ENCODE measurements at places on chromosomes 4 and X.
A peak's percentile ranks its signal among the peaks of the same experiment; 100 is the strongest.

DNA sequence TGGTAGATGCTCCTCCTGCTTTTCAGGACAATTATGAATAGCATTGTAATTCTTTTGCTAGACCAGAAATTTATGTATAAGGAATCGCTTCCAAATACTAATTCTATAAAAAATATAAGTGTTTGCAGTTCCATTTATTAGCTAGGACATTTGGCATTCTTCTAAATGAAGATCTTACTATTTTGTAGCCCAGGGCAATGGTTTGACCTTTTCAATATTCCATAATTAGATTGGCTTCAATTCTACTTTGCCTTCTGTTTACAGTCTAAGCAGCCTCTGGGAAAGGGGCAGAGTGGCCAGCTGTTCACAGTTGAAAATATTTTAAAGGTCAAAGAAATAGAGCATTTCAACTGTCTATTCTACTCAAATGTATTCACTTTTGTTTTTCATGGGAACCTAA lies 912.1 kb upstream of the GRIA3 start:
- no peak for DNase-seq

DNA sequence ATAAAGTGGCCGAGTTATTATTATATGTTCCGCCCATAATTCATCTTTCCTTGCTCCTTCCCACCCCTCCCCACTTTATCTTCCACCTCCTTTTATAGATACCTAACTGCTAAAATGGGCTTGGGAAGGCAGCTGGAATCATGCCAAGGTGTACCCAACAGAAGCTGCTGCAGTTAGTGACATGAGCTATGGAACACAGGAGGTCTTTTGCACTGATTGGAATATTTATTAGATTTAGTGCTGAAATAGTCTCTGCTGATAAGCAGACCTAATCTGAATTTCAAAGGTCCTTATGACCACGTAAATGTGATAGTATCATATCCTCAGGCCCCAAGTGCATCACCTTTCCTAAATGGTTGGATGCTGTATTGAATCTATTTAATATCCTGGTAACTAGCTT lies 64.9 kb downstream of the HMGB2 start:
- DNase-seq, result no peak

DNA sequence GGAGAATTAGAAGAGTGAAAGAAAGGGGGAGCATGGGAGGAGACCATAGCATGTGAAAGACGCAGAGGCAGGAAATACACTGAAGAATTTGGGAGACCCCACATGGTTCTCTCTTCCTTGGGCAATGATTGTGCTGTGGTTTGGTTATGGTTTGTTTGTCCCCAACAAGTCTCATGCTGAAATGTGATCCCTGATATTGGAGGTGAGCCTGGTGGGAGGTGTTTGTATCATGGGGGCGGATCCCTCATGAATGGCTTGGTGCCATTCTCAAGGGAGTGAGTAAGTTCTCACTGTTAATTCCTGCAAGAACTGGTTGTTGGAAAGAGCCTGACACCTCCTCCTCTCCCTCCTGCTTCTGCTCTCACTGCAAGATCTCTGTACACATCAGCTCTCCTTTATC lies 78.6 kb upstream of the RAI2 start:
- no peak for DNase-seq

GRCh38 chrX:120746153-120746552 lies 116.3 kb upstream of the C1GALT1C1 start:
- no peak for DNase-seq

DNA sequence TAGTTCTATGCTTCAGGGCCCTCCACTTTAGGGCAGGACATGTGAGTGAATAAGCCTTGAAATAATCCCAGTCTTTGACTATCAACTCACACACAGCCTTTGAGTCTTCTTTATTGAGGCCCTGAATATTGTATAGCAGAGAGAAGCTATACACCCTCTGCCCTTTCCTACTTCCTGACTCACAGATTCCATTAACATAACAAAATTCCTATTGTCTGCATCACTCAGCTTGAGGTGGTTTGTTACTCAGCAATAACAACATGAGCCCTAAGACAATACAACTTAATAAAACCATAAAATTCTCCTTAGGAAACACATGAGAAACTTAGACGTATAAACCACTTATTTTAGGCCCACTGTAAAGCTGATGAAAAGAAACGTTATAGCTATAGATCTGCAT lies 680.3 kb upstream of the DIAPH2 start:
- peak; percentile 0 for DNase-seq

DNA sequence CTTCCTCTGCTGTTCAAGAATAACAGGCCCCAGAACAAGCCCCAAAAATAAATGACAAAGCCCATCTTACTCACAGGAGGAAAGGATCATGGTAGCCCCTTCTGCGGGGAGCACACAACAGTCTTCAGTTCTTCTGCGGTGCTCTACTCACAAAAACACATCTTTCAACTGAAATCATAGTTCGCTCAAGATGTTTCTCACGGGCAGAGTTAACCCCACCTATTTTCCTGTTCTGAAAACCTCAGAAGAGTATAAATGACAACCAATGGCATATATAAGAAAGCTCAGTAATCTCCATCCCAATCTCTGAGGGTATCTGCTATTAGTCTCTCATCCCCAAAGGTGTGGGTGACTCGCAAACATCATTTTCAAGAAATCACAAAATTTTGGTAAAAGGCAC lies at the start of gene TXK:
Gene TXK (minus strand): TSS at position 170 of the 400 bp plus-strand sequence. CDS start 80 bp downstream, at position 90.
- DNase-seq, result no peak

- peak; percentile 32 for DNase-seq
These were observed 168.5 kb upstream of the MAP3K15 start for GRCh38 chrX:19683817-19684216.

DNA sequence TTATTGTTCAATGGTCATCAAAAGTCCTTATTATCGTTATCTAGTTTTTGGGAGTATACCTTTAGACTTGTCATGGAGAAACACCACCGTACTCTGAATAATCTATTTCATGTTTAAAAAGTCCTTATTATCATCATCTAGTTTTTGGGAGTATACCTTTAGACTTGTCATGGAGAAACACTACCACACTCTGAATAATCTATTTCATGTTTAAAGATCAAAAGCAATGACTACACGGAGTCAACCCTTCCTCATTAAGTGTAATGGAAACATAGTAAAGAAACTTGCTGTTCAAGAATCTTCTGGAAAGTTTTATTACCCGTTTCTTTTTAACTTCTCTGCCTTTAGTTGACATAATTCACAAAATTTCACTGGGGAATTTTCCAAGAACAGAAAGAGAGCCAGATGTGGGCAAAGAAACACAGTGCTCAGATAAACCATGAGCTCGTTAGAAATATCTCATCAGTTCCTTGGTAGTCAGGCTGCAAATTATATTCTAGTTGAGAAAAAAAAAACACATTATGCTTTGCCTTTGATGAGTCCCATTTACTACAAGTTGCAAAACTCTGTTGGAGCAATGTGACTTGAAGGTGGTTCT lies 158.8 kb downstream of the AFAP1 start:
- DNase-seq, result no peak

- peak; percentile 88 for DNase-seq
These were observed 92.4 kb downstream of the CXCL13 start for GRCh38 chr4:77697860-77698590.

DNA sequence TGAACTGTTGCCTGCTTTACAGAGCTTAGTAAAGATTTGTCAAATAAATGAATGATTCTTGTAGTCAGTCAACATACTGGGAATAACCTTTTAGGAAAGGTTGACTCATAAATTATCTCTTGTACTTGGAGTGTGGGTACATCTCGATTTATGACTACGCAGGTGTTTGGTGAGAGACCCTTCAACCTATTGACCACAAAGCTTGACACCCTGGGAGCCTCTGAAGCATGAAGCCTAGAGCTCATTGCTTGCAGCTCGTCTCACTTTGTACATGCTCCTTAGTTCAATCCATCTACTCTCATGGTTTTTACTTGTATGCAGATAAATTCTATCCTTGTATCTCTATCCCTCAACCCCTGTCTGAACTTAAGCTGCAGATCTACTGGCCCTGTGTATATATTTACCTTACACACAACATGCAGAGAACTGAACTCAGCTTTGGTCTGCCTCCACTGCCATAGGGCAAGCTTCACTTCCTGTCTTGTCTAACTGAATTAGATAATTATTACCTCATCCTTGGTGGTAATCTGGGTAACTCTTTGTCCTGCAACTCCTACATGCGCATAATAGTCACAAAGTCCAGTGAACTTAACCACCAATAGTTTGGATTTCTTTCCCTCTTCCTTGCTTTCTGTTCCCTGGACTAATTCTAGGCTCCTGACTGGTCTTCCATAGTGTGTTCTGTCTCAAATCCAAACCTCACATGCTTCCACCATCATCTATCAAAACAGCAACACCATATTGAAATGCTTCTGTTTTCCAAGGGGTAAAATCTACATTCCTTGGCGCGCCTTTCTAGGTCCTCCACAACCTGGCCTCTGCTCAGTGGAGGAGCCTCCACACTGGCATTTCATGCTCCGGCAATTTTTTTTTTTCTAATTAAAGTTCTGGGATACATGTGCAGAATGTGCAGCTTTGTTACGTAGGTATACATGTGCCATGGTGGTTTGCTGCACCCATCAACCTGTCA lies 32.2 kb upstream of the FAT1 start:
- DNase-seq, result no peak

- DNase-seq, result peak; percentile 39
These were observed 33.7 kb upstream of the PTPN13 start for GRCh38 chr4:86560447-86560846.

- DNase-seq, result no peak
These were observed 854.5 kb upstream of the EPHA5 start for GRCh38 chr4:66524781-66525180.
